ENCODE measurements at places on chromosomes 6 and 20. TPM values are rescaled to one million over a fixed set of nuclear protein-coding genes. Genes with fewer than 3 reads are reported as not detected.

DNA sequence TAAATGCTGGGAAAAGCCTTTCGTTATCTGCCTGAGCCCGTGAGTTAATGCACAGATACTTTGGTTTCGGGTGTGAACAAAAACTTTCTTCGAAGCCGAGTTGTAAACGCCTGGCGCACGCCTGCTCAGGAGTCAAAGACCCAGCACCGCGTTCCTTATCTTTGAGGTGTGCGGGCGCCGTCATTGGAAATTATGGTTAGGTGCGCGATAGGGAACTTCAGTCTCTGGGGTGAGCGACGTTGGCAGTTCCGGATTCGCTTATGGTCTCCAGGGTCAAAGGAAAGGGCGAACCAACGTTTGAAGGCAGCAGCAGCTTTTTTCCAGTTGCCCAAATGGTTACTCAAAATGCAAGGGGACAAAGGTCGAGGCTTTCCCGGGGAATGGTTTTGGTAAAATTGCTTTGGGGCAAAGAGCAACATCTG is 853 bp downstream of the SLC22A3 start:
- no peak for DNase-seq

GRCh38 chr6:169069356-169069755 is 184.3 kb downstream of the THBS2 start:
- DNase-seq: no peak

DNA sequence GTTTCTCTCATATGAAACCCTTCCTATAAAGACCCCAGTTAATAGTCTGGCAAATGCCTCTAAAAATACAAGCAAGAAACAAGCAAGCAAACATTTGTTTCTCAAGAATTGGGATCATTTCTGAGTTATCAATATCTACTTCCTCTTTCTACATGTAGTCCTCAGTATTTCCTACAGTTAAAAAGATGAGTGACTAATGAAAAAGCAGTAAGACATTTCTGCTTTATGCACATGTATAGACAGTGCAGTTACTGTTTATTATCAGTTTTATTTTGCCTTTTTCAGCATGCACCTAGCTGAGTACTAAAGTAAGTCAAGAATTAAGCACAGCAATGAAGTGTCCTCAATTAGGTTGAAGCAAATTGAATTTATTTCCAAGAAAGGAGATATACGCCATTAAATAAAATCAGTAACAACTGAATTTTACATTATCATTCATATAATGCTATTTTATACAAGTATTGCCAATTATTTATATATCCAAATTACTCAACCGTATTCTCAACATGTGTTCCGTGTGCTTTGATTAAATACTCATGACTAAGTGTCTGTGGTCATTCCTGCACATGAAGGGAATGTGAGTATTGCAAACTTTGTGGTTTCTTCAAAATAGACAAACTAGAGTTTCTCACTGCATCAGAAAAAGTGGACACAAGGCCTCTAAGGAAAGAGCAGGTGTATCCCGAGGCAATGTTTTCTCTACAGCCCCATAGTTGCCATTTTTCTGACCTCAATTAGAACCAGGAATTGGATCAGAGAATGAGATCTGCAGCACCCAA is 159.3 kb upstream of the MARCKS start:
- no peak for DNase-seq

GRCh38 chr6:45577836-45578504 is 200.2 kb upstream of the SUPT3H start:
- no peak for DNase-seq

DNA sequence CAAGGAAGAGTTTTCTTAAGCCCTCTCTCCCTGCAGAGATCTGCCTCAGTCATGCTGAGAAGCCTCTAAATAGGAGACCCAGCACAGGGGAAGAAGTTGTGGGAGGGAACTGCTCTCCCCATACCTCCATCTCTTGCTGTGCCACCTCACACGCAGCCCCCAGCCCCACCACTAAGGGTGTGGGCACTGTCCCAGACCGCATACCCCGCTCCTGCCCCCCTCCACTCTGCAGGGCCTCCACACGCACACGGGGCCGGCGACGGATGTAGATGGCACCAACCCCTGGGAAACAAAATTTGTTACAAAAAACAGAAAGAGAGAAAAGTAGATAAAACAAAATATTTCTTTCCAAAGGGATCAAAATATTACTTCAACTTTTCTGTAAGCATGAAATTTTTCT is 10.2 kb upstream of the CPNE1 start:
- DNase-seq: no peak

DNA sequence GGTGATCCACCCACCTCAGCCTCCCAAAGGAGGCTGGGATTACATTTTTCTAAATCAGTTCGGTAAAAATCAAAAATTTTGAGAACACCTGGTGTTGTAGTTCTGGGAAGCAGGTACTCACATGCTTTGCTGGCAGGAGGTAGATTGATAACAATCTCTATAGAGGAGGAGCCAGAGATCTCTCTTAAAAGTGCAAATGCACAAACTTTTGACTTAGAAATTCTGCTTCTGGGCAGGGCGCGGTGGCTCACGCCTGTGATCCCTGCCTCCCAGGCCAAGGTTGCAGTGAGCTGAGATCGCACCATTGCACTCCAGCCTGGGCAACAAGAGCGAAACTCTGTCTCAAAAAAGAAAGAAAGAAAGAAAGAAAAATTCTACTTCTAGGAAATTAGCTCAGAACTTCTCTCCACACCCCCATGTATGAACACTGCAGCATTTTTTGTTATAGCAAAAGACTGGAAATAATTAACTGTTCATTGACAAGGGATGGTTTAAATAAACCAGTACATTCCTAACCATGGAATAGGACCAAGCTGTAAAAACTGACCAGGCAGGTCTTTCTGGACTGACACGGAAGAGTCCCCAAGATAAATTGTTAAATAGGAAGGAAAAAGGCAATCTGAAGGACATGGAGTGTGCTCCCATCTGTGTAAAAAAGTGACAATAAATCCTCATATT is 14.4 kb upstream of the TRIB3 start:
- DNase-seq: no peak

DNA sequence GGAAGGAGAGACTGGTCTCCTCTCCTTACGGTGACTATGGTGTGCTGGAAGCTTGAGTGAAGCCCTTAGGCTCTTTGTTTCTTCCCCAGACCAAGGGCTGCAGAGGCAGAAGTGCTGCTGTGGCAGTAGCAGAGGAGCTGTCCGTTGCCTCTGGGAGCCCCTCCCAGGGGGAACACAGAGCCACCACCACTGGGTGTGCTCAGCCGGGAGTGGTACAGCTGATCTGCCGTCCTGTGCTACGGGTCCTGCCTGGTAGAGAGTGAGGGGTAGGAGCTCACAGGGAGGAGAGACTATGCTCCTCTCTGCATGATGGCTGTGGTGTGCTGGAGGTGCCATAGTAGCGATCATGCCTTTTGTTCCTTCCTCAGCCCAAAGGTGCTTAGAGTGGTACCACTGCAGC is 318.7 kb downstream of the DOK5 start:
- no peak for DNase-seq

- no peak for DNase-seq
These were observed 84.2 kb upstream of the ZNFX1 start for GRCh38 chr20:49361862-49362660.

DNA sequence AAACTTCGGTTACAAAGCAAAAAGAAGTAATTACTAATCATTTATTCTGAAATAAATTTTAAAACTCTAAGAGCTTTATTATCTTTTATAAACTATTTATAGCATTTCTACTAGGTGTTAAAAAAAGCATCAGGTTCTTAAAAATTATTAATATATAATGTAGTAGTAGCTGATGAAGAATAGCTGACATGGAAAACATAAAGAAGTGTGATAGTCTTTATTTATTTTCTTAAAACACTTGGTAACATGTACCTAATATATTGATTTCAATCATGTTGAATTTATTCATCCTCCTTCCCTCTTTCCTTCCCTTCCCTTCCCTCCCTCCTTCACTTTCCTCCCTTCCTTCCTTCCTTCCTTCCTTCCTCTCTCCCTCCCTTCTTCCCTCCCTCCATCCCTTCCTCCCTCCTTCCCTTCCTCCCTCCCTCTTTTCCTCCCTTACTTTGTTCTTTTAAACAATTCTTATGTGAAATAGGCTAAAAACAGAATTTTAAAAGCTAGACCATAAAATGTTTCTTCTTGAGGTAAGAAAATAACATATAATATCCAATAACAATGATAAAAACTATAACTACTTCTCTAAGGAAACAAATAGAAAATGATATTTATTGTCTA is 913.9 kb upstream of the MAP3K7 start:
- DNase-seq: no peak

DNA sequence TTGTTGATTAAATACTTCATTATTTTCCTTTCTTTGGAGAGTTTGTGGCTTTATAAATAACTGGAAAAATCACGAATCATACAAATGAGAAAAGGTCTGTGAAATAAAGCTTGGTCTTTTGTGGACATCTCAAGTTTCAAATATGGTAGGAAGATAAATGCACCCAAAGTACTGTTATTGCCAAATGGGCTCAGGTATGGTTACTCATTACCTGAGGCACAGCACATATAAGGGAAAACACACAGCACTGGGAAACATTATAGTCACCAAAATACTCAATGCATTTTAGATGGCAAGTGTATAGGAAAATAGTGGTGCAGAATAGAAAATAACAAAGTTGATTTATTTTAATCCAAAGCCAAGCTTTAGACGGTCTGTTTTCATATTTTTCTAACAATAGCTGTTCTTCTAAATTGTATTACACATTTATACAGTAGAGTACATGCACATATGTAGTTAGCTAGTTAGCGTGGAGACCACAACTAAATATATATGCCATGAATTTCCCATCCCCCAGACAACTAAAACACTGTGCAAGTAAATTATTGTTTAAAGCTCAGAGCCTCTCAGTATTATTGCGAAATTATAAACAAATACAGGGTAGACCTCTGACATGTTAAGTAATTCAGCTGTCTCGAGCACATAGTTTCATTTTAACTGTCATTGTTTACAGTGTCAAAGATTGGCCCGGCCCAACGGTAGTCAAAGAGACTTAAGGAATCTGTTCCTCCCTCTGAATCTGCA is 336.0 kb downstream of the SYNE1 start:
- no peak for DNase-seq

DNA sequence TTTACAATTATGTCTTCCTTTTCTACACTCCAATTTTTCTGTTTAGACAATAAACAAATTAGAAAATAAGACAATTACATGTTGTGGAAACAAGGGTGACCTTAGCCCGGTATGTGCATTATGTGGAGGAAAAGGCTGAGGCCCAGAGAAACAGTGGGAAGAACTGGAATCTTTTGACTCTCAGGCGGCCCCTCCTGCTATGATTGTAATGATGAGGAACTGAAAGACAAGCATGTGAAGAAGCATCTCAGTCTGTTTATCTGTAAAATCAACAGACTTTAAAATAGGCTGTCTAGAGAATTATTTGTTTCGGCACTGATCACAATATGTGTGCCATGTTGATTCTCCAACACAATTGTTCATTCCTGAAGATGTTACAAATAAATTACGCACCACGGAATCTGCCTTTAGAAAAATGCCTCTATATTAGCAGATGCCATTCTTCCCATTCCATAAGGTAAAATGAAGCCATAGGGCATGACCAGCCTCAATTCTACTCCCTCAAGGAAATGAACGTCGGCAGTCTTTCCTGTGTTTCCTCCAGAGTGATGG is 1201.6 kb upstream of the CITED2 start:
- DNase-seq: no peak

GRCh38 chr6:108157981-108158525 is 7.8 kb upstream of the NR2E1 start:
- no peak for DNase-seq

- DNase-seq: no peak
These were observed 740 bp downstream of the NELFCD start for GRCh38 chr20:58981628-58982364.

- no peak for DNase-seq
These were observed 20.7 kb upstream of the ZMYND8 start for GRCh38 chr20:47377122-47377722.

GRCh38 chr20:47258745-47259695 is 97.5 kb downstream of the ZMYND8 start:
- no peak for DNase-seq

DNA sequence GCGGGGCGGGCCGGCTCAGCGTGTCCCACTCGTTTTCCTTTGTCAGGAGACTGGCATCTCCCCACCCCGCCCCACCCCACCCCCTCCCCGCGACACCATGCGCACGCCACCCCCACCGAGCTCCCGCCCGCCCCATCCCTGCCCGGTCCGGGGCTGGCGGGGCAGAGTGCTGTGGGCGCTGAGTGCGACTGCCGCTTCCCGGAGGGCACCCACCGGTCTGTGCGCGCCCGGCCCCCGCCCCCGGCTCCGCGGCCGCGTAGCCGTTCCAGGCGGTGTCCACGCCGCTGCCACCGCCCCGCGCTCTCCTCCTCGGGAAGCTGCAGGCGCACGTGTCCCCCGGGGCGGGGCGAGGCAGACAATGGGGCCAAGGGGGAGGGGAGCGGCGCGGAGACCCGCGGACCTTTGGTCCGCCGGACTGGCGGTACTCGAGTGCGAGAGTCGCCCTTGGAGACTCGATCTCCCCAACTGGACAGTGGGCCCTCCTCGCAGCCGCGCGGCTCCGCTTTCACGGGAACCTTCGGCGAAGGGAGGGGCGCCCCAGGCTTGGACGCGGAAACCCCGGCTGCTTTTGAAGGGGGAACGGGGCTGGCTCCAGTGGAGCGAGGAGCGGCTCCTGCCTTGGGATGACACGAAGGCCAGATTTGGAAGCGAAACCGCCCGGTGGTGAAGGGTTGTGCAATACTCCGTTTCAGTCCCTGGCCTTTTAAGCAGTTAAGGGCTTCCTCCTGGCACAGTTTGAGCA is 1.0 kb upstream of the SYNCRIP start:
- DNase-seq: peak; percentile 67

The EHMT2 gene
- 76.3 TPM for total RNA-seq

The SLC52A3 gene
- total RNA-seq: not detected

The FOXF2 gene
- not detected for total RNA-seq

The KIF6 gene
- 0.21 TPM for total RNA-seq

The PSMB9 gene
- 265 TPM for total RNA-seq

The MYCT1 gene
- total RNA-seq: not detected

The CST3 gene
- 0.82 TPM for total RNA-seq

The SLC25A27 gene
- total RNA-seq: 1.3 TPM

The TBP gene
- 27.8 TPM for total RNA-seq

The NRM gene
- 24.2 TPM for total RNA-seq
